EL (cell line): ENCODE measurements at places on chromosomes 12 and 14.

DNA sequence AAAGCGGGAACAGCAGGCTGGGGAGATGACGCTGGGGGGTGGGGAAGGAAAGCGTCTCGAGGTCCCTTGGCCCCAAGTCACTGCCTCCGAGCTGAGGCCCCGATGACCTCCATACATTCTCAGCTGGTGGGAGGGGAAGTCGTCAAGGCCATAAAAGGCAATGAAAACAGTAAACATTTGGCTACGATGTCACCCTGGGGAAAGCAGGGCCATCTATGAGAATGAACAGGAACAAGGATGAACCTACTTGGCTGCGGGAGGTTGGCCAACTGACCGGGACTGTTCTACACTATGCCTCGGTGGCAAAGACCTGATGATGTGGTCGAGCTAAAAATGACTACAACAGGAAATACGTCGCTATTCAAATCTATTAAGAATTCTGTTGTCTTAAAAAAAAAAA lies 19.5 kb downstream of the PRKAB1 start:
- no peak for DNase-seq

GRCh38 chr12:3972576-3972975 lies 99.4 kb upstream of the PARP11 start:
- no peak for DNase-seq

DNA sequence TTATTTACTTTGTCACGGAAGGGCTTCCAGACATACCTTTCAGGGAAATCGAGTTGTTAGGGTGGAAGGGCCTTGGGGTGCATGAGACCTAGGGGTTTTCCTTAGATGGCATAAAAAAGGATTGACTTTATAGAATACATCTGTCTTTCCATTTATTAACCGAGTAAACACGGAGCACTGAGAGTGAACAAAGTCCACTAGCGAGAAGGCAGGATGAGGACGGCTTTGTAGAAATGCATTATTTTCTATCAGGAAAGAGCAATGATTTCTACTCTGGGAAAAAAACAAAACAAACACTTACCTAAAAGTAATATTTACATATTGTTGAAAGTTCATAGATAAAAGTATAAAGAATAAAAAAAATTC lies 91.8 kb downstream of the RCOR1 start:
- DNase-seq, result no peak

GRCh38 chr12:18861287-18861858 lies 123.5 kb downstream of the CAPZA3 start:
- peak; percentile 40 for DNase-seq

GRCh38 chr12:5076761-5077160 lies 33.1 kb downstream of the KCNA5 start:
- DNase-seq, result no peak

GRCh38 chr12:107822356-107822755 lies 47.9 kb downstream of the ASCL4 start:
- no peak for DNase-seq

GRCh38 chr12:124259154-124260066 lies 35.5 kb upstream of the RFLNA start:
- peak; percentile 45 for DNase-seq

DNA sequence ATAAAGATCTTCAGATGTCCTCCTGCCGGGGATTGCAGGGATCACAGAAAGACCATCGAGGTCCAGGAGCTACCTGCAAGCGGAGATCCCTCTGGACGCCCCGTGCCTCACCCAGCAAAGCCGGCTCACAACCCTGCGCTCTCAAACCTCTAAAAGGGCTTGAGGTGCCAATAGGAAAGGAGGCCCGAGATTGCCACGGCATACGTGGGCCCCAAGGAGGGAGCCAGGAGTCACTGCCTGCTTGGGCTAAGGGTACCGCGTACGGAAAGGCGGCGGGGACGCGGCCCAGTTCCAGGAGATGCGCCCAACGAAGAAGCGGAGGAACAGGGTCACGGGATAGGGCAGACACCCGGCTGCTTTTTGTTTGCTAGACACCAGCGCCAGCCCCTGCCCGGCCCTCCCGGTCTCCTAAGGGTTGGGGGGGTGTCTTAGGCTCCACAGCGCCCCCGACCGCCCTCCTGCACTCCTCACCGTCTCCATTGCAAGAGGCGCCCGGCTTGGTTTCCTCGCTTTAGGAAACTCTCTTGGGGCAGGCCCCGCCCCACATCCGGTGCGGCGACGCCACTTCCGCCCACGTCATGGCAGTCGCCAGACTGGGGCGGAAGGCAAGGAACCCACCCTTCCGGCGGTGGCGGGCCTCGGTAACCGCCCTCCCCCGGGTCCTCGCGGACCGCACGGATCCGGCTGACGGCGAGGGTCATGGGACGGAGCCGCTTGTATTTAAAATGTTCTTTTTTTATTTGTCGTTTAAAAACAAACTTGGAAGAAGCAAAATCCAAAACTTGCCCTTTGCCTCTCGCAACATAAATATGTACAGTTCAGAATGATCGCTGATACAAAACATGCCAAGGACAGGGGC lies at the start of gene PRKAG1:
TSS of gene PRKAG1 (minus strand) at position 516 of the 859 bp plus-strand sequence. CDS start at position 480, 36 bp downstream.
- DNase-seq, result peak; percentile 96

GRCh38 chr12:23834076-23834475 lies 115.4 kb downstream of the SOX5 start:
- DNase-seq, result no peak
